NB4 (cell line): ENCODE measurements at places on chromosomes 2 and 18.

- no peak for DNase-seq
Observed at GRCh38 chr2:234448506-234449184, 48.2 kb downstream of the ARL4C start.

DNA sequence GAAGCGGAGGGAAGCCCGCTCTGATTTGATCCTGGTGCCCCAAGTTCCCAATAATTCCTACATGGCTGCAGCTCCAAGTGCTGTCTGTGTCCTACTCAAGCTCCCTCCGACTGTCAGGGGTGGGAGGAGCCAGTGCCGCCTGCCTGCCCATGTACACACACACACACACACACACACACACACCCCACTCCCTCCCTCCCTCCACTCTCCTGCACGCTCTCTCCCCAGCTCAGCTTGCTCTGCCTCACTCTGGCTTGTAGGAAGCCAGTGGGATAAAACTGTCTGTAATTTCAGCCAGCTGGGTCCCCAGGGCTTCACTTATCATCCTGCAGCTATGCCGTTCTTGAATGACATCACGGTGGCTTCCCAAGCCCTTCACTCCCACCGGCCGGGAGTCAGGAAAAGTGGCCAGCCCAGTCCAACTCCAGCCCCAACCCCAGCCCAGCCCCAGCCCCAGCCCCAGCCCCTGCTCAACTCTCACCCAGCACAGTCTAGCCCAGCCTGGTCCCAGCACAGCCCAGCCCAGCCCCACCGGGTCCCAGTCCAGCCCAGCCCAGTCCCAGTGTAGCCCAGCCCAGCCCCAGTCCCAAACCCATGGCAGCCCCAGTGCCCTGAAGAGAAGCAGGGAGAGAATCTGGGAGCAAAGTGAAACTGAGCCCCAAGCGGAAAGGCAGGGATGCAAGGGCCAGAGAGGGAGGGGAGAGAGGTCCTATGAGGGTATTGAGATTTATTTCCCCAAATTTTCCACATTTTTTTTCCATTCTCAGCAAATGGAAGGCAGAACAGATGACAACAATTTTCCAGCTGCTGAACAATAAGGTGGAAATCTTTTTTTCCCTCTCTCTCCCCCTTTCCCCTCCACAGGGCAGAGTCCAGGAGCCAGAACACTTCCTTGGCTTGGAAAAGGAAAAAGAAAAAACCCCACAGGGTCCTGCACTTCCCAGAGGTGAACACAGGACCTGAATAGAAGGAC, 144.0 kb downstream of the TNS1 start:
- no peak for DNase-seq

GRCh38 chr2:158202161-158202815, 100.6 kb downstream of the UPP2 start:
- DNase-seq: no peak

DNA sequence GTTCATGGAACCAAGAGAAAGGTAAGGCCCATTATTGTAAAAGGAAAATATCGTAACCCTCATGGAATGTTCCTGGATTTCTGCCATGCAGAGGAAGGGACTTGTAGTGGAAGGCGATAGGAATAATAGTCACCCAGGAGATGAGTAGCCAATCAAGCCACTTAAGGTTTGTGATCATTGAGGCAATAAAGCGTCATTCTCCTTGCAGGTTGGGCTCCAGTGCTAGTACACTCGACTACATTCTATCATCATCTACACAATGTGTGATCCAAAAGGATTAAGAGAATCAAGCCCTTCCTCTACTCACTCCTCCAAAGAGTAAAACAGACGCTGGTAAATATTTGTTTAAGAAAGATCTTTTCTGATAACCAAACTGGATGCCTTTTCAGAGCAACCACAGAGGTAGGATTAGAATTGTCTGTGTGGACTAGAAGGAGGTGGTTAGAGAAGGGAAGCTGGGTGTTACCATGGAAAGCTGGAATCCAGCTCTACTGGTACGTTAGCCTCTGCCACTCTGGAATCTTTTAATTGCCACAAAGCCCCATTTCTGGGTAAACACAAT, 245.7 kb downstream of the IKZF2 start:
- no peak for DNase-seq

DNA sequence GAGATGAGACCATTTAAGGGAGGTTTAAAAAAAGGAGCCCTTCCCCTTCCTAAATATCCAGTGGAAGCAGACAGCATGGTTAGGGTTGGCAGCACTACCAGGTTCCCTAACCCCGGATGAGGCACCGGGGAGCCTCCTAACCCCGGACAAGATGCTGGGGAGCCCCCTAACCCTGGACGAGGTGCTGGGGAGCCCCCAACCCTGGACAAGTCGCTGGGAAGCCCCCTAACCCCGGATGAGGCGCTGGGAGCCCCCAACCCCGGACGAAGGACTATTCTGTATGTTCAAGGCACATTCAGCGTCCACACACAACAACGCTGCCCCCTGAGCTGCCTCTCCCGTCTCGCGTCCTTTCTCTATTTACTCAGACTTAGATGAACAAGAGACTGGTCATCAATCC, 51.9 kb downstream of the ANKMY1 start:
- no peak for DNase-seq

DNA sequence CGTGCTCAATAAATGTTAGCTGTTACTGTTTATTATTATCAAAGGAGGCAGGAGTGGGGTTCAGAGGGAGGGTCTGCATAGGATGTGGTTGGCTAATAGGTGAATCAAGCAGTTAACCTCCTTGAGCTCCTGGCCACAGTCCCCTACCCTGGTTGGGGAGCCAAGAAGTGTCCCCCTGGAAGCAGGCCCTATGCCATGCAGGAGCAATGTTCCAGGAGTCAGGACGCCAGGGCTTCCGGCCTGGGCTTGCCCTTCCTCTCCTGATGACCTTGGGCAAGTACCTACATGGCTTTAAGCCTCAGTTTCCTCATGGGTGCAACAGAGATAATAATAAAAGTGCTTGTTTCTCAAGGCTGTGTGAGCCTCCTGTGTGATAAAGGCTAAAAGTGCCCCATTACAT, 84.9 kb downstream of the DYSF start:
- no peak for DNase-seq

- no peak for DNase-seq
Observed at GRCh38 chr2:174449033-174449432, 37.8 kb downstream of the GPR155 start.

GRCh38 chr2:136777391-136777790, 12.0 kb downstream of the THSD7B start:
- no peak for DNase-seq
